Activated naive CD4-positive, alpha-beta T cell treated with anti-CD3 and anti-CD28 coated beads, Interleukin-2, amount 50 U/mL, for 16 hours (primary cell): ENCODE measurements at places on chromosomes 5 and 9.

- DNase-seq, result no peak
These were observed 371.4 kb downstream of the PSAT1 start for GRCh38 chr9:78668148-78668832.

DNA sequence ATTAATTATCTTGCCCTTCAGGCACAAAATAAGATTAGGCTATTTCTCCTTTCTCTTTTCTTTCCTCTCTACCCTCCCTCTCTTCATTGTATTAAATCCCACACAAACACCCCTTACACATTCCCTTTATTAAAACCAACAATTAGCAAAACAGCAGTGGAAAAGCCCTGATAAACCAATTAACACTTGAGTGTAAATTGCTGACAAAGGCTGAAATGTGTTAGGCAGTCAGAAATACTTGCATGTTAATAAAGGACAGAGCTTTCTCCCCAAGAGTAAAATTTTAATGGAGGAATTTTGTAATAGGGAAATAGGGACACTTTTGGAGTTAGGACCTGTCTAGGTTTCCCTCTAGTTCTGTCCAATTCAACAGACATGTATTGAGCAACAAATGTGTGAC, 370.9 kb downstream of the MRPS30 start:
- DNase-seq, result no peak

DNA sequence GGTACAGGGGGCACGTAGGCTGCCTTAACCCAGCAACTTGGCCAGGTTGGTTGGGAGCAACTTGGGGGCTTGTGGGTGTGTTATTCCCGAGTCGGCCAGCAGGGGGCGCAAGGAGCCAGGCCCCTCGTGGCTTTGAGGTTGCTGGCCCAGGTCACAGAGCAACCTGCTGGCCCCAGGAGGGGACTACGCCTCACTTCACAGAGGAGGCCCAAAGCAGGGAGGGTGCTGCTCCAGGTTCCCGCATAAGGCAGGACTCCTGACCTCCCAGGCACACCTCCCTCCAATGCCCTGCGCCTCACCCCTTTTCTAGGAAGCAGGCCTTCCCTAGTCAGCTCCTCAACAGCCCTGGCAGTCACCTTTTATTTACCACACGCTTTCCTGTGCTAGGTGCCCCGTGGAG, 18.1 kb downstream of the KYAT1 start:
- peak; percentile 85 for DNase-seq

GRCh38 chr9:113603048-113603375, 139.5 kb downstream of the RGS3 start:
- no peak for DNase-seq

GRCh38 chr5:78627766-78628165, 20.8 kb downstream of the LHFPL2 start:
- DNase-seq, result no peak

- no peak for DNase-seq
These were observed 53.2 kb upstream of the SMIM32 start for GRCh38 chr5:136246122-136246521.

DNA sequence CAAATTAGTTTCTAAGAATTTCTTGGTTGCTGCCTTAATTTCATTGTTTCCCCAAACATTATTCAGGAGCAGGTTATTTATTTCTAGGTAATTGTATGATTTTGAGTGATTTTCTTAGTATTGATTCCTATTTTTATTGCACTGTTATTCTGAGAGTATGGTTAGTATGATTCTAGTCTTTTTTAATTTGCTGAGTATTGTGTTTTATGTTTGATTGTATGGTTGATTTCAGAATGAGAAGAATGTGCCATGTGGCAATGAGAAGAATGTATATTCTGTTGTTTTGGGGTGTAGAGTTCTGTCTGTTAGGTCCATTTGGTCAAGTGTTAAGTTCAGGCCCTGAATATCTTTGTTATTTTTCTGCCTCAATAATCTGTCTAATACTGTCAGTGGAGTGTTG, 27.1 kb downstream of the LOX start:
- no peak for DNase-seq

DNA sequence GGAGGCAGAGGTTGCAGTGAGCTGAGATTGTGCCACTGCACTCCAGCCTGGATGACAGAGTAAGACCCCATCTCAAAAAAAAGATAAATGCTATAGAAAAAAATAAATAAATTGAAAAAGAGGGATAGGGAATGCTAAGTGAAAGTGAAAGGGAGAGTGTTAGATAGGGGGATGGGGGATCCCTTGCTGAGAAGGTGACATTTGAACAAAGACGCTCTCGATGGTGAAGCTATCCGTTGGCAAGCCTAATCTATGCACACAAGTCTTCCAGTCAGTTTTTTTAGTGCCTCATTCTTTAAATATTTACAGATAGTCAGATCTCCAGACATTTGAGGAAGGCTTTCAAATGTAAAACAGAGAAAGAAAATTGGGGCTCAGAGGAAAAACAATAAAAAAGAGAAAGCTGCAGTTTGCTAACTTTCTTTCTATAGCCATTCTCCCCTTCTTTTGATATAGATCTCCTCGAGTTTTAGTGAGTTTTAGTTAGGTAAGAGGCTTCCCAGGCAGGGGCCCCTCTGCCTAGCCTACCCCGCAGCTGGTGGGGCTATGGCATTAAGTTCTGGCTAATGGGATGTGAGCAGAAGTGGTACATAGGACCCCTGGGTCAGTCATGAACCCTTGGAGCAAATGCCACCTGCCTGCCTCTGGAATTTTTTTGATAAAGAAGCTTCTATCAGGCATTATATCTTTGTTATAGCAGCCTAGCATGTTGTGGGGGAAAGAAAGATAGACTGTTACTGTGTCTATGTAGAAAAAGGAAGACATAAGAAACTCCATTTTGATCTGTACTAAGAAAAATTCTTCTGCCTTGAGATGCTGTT, 12.0 kb downstream of the GLRX start:
- DNase-seq, result no peak

- no peak for DNase-seq
These were observed 64.0 kb upstream of the XPA start for GRCh38 chr9:97761056-97761598.

- no peak for DNase-seq
These were observed 290.1 kb downstream of the ADAMTS6 start for GRCh38 chr5:65191554-65192135.

DNA sequence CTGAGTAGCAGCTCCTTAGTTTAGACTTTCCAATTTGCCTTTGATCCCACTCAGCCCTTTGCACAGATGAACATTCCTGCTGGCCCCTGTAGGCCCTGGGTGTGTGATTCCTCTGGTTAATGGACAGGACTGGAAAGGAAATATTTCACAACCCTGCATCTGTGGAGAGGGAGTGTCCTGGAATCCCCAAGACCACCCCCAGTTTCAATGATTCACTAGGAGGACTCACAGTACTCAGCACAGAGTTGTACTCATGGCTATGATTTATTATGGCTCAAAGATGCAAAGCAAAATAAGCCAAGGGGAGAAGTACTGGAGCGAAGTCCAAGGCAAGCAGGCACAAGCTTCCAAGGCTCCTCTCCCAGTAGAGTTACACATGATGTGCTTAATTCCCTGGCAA, 42.4 kb upstream of the TJP2 start:
- no peak for DNase-seq

DNA sequence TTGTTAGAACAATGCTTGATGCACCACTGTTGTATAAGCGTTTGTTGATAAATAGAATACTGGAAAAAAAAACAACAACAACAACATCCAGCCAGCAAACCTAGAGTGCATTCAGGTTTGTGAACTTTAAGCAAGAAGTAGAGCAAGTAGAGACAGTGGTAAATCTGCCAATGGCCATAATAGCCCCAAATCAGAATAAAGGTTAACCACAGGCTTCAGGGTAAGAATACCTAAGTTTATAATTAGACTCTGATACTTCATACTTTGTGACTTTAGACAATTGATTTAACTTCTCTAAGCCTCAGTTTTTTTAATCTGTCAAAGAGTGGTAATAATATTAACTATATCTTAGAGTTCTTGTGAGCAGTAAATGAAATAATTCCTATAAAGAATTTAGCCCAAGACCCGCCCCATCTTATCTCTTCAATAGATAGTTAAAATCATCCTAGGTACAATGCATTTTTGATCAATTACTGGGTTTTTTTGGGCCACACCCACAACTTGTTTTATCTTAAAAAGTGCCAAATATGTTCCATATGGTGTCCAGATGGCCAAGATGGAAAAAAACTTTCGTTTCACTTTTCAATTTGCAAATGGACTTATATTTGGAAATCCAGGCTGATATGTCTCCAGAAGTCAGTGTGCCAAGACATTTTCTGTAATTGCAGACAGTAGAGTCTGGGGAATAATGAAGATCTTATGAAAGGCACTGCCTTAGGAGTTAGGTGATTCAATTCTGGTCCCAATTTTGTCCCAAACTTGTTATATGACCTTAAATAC, 24.5 kb upstream of the DPYSL3 start:
- no peak for DNase-seq

GRCh38 chr5:60978968-60979367, 34.0 kb downstream of the NDUFAF2 start:
- DNase-seq, result no peak

- no peak for DNase-seq
These were observed 44.2 kb upstream of the MAST4 start for GRCh38 chr5:66551945-66552344.

DNA sequence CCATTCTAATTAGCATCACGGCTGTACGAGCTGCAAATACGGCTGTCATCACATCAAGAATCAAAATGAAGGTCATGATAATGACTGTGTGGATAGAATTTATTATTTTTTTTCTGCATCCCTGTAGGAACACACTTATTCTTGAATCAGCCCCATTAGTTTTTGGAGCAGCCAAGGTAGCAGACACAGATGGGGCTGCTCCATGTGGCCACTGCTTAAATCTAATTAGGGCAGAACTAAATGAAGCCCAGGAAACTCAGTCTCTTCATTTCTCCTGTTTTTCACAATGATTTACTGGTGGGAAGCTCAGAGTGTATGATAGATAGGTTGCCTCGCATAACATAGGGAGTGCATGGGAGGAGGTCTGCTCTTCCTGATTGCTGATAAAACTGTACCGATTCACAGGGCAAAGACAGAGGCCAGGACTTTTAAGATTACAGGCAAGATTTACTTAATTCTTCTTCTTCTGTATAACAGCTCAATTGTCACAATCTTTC, 275.5 kb downstream of the GLIS3 start:
- no peak for DNase-seq
